ENCODE measurements at places on chromosomes 1 and 21. TPM values are rescaled to one million over a fixed set of nuclear protein-coding genes. Genes with fewer than 3 reads are reported as not detected.

Gene MYBPH
- total RNA-seq = not detected

- ATAC-seq = no peak
These were observed 18.9 kb downstream of the SDE2 start for GRCh38 chr1:225980005-225980836.

Gene MARK1
- total RNA-seq = 19.3 TPM

DNA sequence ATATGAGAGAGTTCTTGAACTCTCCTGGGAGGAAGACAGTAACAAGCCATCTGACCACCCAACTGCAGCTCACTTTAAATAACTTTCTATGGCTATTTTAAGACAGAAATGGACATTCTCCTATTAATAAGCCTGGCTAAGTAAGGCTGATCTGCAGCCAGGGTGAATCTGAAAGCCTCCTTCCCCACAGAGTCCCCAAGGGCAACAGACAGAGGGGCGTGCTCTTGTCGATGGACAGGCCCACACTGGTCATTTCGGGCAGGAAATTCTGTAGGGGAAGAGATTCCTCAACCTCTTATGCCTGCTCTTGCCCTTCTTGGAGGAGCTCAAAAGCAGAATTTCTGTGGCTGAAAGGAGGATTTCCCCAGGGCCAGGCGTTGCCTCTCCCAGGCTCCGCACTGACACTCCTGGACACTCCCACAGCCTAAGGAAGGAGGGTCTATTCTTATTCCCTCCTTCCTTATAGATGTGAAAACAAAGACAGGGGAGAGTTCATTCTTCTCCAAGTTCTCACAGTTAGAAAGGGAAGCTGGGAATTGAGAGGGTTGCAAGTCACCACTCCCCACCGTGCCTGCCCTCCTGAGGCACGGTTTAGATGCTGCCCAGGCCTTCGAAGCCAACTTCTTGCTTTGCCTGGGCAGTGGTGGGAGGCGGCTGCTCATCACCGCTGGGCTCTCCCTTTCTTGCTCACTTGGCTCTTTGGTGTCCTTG lies 17.9 kb upstream of the KANK4 start:
- no peak for ATAC-seq

- no peak for ATAC-seq
These were observed 74.8 kb downstream of the PLD5 start for GRCh38 chr1:242449661-242450060.

DNA sequence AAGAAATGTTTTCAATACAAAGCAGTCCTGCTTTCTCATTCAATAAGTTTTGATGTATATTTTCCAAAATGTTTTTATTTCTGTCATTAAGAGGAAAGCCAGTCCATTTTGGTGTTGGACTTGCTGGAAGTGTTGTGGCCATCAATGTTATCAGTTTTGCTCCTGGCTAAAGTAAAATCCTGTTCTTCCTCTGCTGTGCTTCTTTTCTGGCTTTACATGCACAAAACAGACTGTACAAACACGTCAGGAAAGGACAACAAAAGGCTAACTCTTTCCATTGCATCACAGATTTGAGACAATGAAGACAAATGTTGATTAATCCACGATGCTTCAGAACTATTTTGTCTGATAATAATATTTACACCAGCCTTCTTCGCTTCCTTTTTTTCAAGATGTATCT lies 735.4 kb downstream of the LTN1 start:
- no peak for ATAC-seq

Gene RNU1-1
- total RNA-seq = under 0.01 TPM

Gene IL6R
- 44.7 TPM for total RNA-seq

Gene GPX7
- 22.5 TPM for total RNA-seq

GRCh38 chr1:220151454-220151853 lies 57.5 kb downstream of the IARS2 start:
- ATAC-seq = peak; percentile 46

DNA sequence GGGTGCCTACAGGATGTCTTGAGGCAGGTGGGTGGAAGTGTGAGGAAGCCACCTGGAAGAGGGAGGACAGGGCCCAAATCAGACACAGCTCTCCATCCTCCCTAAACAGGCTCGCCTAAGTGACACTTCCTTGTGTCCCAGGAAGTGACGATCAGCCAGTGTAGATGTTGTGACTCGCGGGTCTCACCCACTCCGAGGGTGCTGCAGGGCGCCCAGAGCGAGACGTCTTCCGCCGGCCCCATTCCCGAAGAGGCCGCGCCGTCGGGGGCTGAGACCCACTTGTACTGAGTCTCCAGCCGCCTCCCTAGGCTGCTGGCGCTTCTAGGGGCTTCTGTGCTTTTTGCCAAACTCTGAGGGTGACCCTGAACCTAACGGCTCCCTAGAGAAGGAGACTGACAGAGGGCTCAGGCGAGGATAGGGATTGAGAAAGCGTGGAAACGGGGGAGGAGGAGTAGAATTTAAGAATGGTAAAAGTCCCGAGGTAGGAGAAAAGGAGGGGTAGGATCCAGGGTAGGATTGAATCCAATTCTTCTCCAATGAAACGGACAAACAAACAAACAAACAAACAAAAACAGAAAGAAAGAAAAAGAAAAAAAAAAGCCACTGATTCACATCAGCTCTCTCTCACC lies 543 bp upstream of the MARK1 start:
- ATAC-seq = peak; percentile 48

DNA sequence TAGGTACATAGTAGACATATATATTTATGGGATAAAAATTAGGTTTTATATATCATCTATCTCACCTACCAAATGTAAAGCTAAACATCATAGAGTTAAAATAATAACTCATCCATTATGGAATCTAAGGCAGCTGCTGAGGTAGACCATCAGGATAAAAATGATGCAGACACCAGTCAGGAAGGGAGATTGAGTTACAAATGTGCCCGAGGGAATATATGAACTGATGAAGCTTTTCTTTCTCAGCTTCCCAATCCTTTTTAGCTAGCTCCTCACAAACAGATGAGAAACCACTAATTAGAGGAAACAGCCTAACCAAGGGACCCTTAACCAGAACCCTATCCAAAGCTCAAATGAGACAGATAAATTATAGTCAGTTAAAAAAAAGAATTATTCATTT lies 20.9 kb downstream of the TTLL7 start:
- ATAC-seq = no peak

- ATAC-seq = no peak
These were observed 393.6 kb downstream of the AGBL4 start for GRCh38 chr1:49630156-49630555.

- peak; percentile 50 for ATAC-seq
These were observed 10.2 kb downstream of the USP24 start for GRCh38 chr1:55204997-55205396.

DNA sequence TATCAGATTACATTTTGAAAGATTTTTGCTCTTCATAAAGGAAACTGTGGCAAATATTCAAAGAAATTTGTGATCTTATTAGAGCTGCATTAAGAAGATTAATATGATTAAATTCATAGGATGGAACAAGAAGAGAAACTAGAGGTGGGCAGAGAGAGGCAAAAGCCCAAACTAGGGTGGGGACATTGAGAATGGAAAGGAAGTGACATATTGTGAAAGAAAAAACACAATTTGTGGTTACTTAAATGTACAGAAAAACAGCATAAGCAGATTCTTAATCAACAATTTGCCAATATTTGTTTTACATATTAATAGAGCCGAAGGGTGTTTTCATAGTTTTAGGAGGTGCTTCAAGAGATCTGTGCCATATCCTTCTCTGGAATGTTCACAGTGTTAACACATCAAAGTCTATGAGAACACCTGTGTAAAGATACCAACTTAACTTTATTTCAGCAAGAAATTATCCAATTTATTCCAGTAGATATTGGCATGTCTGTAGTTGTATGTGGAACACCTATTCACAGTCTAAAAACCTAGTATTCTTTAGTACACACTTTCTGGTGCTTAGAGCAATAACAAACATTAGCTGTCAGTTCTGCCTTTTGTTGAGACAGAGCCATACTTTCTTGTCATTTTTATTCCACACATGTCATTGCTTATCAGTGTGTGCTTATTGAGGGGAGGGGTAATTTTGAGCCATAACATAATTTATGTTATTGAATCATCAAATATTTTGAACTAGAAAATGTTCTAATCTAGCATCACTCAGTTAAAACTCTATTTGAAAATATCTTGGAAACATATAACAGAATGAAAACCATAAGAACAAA lies 401.5 kb downstream of the PTPRC start:
- no peak for ATAC-seq

GRCh38 chr21:23729331-23729730 lies 1878.0 kb downstream of the MRPL39 start:
- ATAC-seq = no peak

DNA sequence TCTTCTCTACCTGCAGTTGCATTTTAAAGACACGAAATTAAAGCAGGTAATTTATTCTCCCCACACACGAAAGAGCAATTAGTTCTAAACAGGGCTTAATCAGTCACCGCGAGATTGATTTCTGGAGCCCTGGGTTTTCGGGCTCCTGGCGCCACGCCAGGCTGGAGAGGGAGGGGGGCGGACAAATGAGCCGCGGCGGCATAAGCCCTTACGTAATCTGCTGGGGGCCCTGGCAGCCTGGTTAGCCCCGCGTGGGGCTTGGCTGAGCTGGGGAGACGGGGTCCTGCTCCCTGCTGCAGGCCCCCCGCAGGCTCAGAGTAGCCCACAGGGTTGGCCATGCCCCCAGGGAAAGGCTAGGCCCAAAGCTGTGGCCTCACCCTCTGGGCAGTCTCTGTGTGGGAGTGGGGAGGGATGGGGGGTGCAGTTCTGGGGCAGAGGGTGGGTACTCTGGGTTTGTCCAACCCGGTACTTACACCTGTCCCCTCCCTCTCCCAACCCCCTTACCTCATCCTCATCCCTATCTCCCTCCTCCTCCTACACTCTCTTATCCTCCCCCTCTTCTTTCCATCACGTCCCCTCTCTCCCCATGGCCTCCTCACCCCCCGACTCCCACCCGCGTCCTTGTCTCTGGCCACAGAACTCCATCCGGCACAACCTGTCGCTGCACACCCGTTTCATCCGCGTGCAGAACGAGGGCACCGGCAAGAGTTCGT lies 19.9 kb downstream of the FOXO6 start:
- peak; percentile 8 for ATAC-seq

Gene OR6N1
- not detected for total RNA-seq

Gene ADORA3
- 10.5 TPM for total RNA-seq

DNA sequence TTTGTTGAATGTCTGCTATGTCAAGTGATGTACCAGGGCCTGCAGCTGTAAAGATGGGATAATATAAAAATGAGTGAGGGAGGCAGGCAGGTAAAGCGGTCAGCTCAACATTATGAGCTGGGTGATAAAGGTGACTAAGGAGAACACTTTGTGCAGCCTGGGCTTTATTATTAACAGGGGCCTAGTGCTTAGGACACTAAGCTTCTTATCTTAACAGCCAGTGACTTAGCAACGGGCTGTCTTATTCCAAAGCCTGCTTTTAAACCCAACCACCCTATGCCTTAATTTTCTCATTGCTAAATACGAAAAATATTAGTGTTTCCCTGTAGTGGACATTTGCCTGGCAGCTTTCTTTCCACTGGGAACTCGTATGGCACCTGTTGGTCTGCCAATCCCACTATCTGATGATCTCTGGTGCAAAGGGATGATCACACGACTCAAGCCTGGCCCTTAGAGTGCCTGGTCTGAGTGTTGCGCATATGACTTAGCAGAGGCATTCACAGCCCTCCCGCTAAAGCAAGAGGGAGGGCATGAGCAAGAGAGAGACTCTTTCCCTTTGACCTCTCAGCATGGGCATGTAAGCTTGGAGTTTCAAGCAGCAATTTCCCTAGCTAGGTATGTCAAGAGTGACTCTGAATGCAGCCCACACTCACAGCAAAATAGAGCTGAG lies 98.6 kb upstream of the PAPPA2 start:
- ATAC-seq = no peak

GRCh38 chr1:245154429-245155271 lies at the start of gene KIF26B:
TSS of gene KIF26B (plus strand) at chr1:245154985. CDS start at chr1:245155425, 440 bp downstream.
- ATAC-seq = no peak

- no peak for ATAC-seq
These were observed 31.0 kb downstream of the KIF21B start for GRCh38 chr1:200992382-200993048.

Gene CLCA1
- not detected for total RNA-seq

Gene CFHR5
- total RNA-seq = not detected

Gene PGLYRP4
- total RNA-seq = not detected

DNA sequence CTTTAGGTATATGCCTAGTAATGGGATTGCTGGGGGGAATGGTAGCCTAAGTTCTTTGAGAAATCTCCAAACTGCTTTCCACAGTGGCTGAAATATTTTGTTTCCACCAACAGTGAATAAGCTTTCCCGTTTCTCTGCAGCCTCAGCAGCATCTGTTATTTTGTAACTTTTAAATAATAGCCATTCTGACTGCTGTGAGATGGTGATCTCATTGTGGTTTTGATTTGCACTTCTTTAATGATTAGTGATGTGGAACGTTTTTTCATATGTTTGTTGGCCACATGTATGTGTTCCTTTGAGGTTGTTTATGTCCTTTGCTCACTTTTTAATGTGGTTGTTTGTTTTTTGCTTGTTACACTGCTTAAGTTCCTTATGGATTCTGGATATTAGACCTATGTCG lies 237.4 kb downstream of the CENPF start:
- ATAC-seq = no peak

Gene NPHS2
- not detected for total RNA-seq

Gene MFSD2A
- 1.9 TPM for total RNA-seq

Gene IFNAR1
- total RNA-seq = 31.6 TPM

DNA sequence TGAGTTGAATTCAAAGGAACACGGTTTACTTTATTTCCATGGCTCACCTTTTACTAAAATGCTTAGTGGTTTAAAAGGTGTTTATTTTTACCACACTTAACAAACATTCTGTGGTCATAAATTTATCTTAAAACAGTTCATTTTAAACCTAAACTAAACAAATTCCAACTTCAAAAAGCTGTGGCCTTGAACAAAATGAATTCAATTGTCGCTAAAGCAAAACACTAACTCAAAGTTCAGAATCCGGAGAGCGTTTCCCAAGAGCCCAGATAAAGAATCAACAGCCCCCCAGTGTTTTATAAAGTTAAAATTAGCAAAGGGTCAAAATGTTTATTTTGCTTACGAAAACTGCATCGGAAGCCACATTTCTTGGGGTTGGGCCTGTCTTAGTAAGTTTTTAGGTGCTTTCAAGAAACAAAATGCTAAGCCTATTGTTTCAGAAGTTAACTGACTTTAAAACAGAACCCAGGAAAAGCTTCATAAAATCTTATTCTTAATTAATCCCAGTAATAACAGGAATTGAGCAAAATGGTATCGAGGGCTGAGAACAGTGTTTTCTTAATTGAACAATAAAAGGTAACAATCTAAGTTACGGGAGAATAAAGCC lies 1.3 kb downstream of the PUM1 start:
- ATAC-seq = no peak
